ENCODE measurements at places on chromosomes 4 and X. TPM values are rescaled to one million over a fixed set of nuclear protein-coding genes. Genes with fewer than 3 reads are reported as not detected.

GRCh38 chrX:154805696-154806091 is 409 bp upstream of the MPP1 start:
- H3K36me3 ChIP-seq, result no peaks in the 10 kb centered on the region
- DNase-seq, result no peak
- H3K4me1 ChIP-seq, result peaks cover 46% of the 10 kb centered on the region
- peak overlapping the region; percentile 4 for H3K4me3 ChIP-seq
- H3K27ac ChIP-seq, result peak overlapping the region; percentile 51

DNA sequence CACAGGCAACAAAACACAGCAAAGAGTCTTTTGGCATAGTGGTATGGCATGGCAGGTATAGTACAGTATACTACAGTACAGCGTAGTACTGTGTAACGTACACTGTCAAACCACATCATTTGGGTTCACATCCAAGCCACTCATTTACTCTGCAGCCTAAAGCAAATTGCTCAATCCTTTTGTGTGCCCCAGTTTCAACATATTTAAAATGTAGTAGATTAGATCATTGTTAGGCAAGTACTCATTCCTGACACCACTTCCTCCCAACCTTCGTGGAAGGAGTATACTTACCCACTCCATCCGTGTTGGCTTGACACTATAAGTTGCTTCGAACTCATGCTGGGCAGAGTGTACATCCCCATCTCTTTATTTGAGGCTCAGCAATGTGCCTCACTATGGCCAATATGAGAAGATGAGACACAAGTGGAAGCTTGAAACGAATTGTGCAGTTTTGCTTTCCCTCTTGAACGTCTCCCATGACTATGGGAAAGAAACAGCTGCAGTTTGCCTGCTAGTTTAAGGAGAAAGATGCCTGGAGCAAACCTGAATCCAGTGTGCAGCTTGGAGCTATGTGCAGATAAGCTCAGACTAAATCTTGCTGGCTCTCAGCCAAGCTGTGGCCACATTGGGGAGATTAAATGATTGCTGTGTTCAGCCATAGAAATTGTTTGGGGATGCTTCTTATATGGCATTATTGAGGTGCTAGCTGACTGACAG is 85.7 kb upstream of the TBL1X start:
- peak; percentile 70 for DNase-seq
- no peak overlapping the region for H3K27ac ChIP-seq
- peak overlapping the region; percentile 26 for H3K4me3 ChIP-seq
- H3K36me3 ChIP-seq, result no peaks in the 10 kb centered on the region
- peaks cover 7% of the 10 kb centered on the region for H3K27me3 ChIP-seq
- H3K4me1 ChIP-seq, result peaks cover 44% of the 10 kb centered on the region

C4orf50 gene
- not detected for polyA plus RNA-seq

USP17L21 gene
- polyA plus RNA-seq, result not detected

ELK1 gene
- 10.7 TPM for polyA plus RNA-seq

DNA sequence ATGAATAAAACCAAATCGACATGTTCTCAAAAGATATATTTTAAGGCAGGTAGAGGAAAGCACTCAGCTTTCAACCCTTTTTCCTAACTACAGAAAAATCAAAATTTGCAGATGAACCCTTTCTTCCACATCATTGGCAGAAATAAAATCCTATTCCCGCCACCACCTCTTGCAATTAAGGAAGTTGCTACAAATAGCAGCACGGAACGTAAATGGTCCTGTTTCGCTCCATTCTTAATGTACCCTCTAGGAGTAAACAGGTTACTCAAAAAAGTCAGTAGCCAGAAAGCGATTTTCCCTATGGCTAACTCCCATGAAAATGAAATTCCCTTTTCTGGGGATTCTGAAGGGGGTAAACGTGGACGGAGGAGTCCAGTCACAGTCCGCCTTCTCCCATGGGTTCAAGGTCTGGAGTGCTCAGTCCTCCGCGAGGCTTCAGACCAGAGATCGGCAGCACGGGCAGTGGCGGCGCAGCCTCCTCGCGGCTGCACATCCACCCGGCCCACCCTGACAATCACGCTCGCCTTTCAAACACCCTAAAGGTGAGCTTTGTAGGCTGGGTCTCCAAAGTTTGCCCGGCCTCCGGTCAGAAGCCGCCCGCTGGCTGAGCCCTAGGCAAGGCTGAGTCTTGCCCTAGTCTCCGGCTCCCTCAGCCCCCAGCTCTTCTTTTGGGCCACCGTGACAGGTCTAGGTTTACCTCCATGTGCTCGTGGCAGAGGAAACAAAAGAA is 1.8 kb downstream of the ATP11C start:
- H3K4me1 ChIP-seq, result peaks cover 12% of the 10 kb centered on the region
- H3K4me3 ChIP-seq, result peak overlapping the region; percentile 86
- H3K27me3 ChIP-seq, result no peaks in the 10 kb centered on the region
